Hematopoietic multipotent progenitor cell (in vitro differentiated cells): ENCODE measurements at places on chromosomes 1 and 21.

DNA sequence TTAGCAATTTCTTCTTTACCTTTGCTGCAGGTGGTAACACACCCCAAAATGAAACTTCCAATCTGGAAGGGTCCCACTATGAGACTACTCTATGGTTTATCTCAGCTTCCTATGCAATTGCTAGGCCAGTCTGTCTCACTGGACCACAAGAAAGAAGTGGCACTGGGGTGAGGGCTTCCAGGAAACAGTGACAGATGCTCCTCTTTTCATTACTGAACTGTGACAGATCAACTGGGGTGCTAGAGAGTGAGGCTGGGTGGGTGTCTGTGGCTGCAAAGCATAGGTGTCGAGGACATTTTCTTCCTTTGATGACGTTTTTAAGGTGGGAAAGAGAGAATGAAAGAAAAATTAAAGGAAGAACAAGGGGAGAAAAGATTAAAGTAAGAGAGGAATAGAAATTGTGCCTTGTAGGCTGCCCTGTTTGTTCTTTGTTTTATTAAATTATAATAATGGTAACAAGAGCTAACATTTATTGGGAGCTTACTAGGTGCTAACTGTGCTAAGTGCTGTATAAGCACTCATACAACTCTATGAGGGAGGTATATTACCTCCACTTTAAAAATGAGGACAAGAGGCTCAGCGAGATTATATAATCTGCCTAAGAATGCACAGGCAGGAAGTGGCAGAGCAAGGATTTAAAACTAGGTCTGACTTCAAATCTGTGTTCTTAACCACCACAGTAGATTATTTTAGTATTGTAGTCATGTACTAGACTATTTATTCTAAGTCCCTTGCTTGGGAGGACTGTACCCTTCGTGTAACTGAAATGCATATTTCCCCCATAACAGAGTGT, 27.8 kb upstream of the DMRTA2 start:
- no peak for DNase-seq

DNA sequence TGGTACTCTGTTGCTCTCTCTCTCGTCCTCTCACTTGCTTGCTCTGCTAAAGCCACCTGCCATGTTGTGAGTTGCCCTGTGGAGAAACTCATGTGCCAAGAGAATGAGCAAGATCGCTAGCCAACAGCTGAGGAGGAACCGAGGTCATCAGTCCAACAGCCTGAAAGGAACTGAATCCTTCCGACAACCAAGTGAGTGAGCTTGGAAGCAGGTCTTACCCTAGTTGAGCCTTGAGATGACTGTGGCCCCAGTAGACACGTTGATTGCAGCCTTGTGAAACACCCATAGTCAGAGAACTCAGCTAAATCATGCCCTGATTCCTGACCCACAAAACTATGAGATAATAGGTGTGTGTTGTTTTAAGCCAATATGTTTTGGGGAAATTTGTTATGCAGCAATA, 48.1 kb upstream of the BACH1 start:
- DNase-seq, result no peak

DNA sequence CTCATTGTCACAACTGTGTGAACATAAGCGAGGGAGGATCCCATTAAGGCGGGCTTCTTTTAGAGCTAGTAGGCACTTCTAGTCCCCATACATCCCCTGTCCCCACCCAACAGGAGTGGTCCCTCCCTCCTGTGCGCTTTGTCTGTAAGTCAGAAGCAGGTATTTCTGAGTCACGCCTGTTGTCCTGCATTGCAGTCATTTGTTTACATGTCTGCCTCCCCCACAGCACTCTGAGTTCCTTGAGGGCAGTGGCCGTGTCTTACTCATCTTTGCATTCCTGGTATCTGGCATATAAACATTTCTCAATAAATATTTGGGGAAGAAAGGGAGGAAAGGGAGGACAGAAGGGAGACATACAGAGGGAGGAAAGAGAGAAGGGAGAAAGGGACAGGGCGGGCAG, 40.3 kb downstream of the PLEKHA6 start:
- DNase-seq, result no peak

- DNase-seq, result no peak
These were observed 93.9 kb downstream of the TBX19 start for GRCh38 chr1:168374566-168374965.

- no peak for DNase-seq
These were observed 71.4 kb downstream of the UCK2 start for GRCh38 chr1:165898837-165899236.

GRCh38 chr1:8314346-8315280, 3.3 kb upstream of the SLC45A1 start:
- peak; percentile 40 for DNase-seq

GRCh38 chr1:212688341-212689047, 11.1 kb downstream of the BATF3 start:
- DNase-seq, result no peak

DNA sequence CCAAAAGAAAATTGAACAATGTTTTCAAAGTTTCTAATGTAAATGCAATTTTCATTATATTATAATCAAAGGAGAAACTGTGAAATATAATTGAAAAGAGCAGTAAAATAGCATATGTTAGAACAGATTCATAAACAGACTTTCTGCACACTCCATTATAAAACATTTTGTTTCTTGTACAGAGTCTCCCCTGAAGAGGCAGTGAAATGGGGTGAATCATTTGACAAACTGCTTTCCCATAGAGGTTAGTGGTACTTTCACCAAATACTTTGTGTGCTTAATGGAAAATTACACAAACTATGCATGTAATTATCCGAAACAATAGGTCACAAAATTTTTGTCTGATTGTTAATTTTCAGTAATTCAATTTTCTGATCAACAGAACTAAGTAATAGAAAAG, 1.9 kb downstream of the RGS18 start:
- DNase-seq, result no peak

DNA sequence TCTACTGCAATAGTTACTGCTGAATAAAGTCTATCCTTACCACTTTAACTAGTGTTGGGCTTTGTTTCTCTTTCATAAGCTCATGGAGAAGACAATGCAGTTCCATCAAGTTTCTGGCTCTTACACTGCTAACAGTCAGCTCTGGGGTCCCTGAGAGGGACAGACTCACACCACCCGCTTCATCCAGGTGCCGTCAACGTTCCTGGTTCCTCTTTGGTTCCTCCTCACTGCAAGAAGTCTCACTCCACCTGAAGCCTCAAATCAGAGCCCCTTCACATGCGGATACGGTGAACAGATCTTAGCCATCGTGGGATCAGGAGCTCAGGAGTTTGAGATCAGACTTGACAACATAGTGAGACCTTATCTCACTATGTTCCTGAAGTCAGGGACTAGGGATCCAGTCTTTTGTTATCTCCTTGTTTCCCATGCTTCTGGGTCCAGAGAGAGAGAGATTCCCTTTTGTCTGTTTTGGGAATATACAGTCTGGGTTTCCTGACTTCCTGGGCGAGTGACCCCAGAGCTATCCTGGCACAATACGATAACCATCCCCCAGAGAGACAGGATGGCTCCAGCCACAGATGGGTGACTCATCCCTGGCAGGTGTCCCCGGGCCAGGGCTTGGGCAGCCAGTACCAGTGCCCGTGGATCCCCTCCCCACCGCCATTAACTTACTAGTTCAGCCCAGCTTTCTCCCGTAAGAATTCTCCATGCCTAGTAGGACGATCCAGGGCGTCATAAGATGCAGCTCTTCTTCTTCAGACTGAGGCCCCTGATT, 14.3 kb upstream of the PCP4 start:
- DNase-seq, result no peak

DNA sequence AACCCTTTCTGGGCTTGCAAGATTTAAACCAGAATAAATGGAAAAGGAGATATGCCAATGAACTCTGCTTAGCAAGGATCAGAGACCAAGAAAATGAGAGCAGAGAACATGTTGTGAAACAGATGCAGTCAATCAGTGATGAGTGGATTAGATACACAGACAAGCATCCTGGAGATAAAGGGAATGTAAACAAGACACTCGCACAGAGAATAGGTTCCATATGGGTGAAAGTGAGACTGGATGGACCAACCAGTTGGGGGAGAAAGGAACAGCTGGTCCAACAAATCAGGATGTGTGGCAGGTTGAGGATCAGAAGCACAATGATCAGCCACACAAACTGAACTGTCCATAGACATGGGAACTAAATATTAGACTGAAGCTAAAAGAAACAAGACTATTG, 338.2 kb downstream of the ASTN1 start:
- DNase-seq, result no peak

GRCh38 chr1:81478219-81478618, 322.5 kb upstream of the ADGRL2 start:
- no peak for DNase-seq

DNA sequence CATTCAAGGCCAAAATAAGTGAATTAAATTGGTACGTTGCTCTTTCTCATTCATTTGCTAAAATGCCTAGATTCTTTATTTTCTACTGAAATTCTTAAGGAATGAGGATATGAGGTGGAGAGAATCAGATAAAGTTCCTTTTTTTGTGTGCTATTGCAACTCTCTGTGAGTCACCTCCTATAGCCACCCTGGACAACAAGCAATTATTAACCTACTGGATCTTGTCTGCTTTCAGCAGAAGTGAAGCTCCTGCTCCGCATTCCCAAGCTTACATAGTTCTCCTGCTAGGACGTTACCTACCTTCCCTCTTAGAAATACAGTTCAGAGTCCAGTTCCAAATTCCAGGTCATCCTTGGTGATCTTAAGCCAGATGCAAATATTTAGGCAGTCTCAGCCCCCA, 4.8 kb upstream of the KCNJ6 start:
- no peak for DNase-seq

- DNase-seq, result no peak
These were observed 23.2 kb downstream of the ATP8B2 start for GRCh38 chr1:154348429-154349076.

GRCh38 chr1:67261680-67262079, 46.0 kb upstream of the IL12RB2 start:
- DNase-seq, result peak; percentile 14

DNA sequence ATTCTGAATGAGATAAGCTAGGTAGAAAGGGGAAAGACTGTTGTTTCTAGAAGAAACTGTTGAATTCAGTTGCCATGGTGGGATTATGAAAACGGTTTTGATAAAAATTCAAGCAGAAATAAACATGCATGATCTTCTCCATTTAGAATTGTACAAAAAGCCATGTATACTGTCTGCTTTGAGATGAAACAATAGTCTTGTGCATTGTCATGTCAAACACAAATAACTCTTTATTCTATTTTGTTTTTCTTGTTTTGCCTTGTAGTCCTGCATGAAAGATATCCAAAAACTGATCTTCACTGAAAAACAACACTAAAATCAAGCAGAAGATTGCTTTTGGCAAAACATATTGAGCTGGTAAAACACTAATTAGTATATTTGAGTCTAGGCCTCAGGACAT, 659.9 kb downstream of the LTN1 start:
- DNase-seq, result no peak

DNA sequence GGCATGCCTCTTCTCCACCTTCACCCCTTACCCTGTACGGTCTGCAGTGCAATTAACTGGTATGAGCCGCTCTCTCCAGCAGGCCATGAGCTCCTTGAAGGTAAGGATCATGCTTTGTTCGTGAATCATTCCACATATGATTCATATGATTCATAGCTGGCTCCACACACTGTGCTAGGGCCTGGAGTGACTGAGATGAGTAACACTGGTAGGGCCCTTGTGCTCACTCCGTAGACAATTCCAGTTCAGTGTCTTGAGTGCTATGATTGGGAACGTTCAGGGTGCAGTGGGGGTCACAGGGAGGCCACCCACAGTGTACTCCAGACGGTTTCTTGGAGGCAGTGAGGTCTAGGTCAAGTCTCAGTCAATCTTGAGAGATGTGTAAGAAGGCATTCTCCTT, 239.8 kb downstream of the LMX1A start:
- DNase-seq, result no peak

DNA sequence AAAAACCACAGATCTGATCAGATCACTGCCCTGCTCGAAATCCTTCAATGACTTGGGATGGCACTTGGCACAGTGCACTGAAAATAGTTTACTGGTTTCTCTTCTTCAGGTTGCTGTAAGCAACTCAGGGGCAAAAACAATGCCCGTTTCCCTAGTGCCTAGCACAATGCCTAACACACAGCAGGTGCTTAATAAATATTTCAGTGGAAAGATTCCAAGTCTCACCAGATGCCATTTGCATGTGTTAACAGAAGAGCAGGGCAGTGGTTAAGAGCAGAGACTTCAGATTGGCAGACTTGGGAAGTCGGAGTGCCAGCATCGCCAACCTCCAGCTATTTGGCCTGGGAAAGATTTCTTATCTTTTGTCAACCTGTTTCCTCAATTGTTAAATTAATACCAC, 10.9 kb upstream of the METTL25B start:
- DNase-seq, result no peak

GRCh38 chr1:171742577-171742922, 685 bp upstream of the VAMP4 start:
- no peak for DNase-seq

DNA sequence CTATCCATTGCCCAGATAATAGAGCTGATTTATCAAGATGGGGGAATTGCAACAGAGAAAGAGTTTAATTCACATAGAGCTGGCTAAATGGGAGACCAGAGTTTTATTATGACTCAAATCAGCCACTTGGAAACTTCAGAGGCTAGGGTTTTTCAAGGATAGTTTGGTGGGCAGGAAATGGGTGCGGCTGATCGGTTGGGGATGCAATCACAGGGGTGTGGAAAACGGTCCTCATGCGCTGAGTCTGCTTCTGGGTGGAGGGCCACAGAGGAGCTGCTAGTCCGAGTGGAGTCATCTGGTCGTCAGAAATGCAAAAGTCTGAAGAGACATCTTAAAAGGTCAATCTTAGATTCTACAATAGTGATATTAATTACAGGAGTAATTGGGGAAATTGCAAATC, 32.0 kb upstream of the FAM89A start:
- no peak for DNase-seq

GRCh38 chr1:80917225-80917624, 883.5 kb upstream of the ADGRL2 start:
- DNase-seq, result no peak

GRCh38 chr1:66758241-66758755, 6.0 kb downstream of the DYNLT5 start:
- peak; percentile 85 for DNase-seq

- DNase-seq, result no peak
These were observed 138.9 kb upstream of the ERG start for GRCh38 chr21:38637161-38637560.

DNA sequence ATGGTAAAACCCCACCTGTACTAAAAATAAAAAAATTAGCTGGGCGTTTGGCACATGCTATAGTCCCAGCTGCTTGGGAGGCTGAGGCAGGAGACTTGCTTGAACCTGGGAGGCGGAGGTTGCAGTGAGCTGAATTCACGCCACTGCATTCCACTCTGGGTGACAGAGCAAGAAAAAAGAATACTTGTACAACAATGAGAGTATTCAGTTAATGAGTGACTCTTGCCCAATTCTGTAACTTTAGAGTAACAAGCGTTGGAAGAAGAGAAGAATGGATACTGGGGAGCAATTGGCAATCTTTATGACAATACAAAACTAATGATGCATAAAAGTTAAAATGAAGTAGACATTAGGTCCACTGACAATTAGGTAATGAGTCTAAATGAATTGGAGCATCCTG, 10.5 kb downstream of the ANXA9 start:
- DNase-seq, result no peak

- DNase-seq, result no peak
These were observed 1.9 kb downstream of the GJA5 start for GRCh38 chr1:147758379-147759100.

GRCh38 chr1:36372617-36373016, 13.1 kb downstream of the STK40 start:
- DNase-seq, result no peak

GRCh38 chr1:199404976-199405375, 622.5 kb upstream of the NR5A2 start:
- no peak for DNase-seq

GRCh38 chr1:19819701-19820100, 4.6 kb upstream of the RNF186 start:
- no peak for DNase-seq

GRCh38 chr1:93705892-93706500, 24.4 kb upstream of the BCAR3 start:
- no peak for DNase-seq
